ENCODE measurements at places on chromosomes 7 and 10.

GRCh38 chr7:22476824-22477223, 23.2 kb downstream of the STEAP1B start:
- no peak for DNase-seq

GRCh38 chr7:26743205-26743604, 121.2 kb downstream of the SKAP2 start:
- no peak for DNase-seq

- no peak for DNase-seq
Observed at GRCh38 chr7:11792166-11792565, 39.8 kb downstream of the THSD7A start.

GRCh38 chr7:4113976-4114375, 568.1 kb upstream of the FOXK1 start:
- no peak for DNase-seq

DNA sequence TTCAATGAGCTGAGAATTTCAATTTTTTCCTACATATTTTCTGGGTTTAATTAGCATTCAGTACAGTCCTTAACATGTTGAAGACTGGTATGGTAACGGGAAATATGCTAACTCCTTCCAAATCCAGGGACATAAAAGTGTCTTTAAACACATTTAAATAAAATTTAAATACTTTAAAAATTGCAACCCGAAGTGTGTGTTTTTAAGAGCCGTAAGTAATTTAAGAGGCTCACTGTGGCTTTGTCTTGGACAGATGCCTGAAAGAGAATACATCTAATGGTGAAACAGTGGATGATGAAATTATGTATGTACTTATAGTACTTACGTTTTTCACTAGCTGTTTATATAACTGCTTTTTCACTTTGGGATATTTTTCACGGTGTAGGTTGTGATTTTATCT, 687.3 kb upstream of the CELF2 start:
- DNase-seq = no peak

- DNase-seq = peak; percentile 69
Observed at GRCh38 chr10:30002426-30003266, 56.7 kb downstream of the JCAD start.

DNA sequence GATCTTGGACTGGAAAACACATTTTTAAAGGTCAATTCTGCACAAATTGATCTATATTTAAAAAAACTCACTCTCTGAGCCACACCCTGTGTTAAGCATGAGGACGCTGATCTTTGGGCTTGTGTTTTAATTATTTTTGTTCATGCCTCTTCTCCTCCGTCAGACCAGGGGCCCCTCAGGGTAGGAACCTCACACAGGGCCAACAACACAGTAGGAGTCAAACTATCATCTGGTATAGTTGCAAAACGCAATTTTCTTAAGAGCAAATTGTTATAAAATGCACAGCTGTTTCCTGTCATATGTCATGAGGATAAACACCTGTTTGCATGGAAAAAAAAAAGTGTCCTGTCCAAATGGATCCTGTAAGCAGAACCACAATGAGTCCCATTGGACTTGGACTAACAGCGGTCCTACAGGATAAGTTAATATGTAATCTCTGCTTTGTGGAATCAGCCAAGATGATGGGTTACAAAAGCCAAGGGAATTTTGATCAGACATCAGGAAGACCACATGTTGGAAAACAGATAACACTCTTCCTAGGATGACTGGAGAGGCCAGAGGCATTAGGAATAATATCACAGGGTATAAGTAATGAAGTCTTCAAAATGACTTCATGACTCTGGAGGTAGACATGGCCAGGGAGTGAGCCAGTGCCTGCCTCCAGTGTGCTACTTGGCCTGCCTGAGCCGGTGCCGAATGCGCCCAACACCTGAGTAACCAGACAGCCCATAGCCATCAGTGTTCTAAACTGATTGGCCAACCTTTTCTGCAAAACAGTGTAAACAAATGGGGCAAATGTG, 184.9 kb upstream of the ADCY1 start:
- no peak for DNase-seq

DNA sequence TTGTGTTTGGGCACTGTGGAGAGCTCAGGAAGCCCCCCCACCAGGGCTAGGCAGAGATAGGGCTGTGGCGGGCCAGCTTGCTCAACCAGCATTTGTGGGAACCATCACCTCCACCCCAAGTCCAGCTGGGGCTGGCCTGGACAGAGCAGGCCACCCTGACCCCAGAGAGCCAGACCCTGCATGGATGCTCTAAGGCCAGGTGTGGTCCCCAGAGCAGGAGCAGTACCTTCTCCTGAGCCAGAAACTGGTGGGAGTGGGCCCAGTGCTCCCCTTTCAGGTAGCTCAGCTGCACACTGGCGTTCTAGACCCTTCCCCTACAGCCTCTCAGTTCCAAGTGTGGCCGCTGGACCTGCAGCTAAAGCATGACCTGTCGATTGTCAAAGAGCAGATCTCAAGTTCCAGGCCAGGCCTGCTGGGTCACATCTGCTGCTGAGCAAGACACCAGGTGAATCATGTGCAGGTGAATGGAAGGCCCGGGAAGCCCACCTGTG, 57.2 kb downstream of the RASGEF1A start:
- no peak for DNase-seq

DNA sequence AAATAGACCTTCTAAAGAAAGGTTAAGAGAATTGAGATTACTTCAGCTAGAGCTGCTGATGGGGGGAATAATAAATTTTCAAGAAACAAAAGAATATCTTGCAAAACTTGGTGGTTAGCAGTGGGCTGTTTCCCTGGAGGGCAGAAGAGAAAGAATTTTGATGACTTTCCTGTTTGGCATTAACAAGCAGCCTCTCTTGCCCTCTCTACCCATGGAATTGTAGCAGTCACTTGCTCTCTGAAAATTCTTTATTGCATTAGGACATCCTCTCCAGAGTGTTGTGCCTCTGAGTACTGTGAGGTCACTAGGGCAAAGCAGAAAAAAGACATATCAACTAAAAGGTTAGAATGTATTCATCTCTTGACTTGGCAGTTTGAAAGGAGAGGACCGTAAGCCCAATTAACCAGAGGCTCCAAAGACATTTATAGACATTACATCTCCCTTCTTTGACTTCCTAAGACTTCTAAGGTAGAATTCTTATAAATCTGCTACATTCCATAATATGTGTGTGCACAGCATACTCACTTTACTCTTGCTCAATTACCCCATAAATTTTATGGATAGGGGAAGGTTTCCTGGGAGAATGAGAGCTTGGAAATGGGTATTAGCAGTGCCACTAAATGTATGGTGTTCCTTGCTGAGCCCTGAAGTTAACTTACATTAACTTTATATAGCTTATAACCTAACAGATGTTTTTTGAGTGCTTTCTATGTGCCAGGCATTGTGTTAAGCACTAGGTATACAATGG, 215.3 kb downstream of the KIF20B start:
- DNase-seq = no peak

Measured in colonic mucosa (tissue), 4 donors.